SHP77 treated with DMSO at 0.1 percent for 48 hours (cell line): ENCODE measurements at places on chromosomes 11 and 22.

DNA sequence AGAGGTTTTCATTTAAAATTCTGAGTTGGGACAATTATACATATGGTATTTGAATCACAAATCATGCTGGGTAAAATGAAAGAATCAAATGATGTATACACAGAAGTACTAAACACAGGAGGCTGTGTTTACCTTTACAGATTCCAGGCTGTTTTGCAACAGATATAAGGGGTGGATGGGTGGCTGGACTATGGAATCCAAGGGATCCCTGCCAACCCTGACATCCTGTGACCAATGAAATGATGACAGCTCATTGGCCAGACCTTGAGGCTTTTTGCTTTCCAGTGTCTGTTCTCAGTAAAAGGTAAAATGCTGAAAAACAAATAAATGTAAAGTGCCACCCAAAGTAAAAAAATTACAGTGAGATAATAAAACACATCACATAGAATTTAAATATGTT, 3.3 kb upstream of the DDI1 start:
- DNase-seq: no peak

- DNase-seq: no peak
These were observed 6.2 kb downstream of the TBX1 start for GRCh38 chr22:19766511-19767426.

- DNase-seq: peak; percentile 46
These were observed 885.6 kb downstream of the BRD1 start for GRCh38 chr22:48941903-48942575.

DNA sequence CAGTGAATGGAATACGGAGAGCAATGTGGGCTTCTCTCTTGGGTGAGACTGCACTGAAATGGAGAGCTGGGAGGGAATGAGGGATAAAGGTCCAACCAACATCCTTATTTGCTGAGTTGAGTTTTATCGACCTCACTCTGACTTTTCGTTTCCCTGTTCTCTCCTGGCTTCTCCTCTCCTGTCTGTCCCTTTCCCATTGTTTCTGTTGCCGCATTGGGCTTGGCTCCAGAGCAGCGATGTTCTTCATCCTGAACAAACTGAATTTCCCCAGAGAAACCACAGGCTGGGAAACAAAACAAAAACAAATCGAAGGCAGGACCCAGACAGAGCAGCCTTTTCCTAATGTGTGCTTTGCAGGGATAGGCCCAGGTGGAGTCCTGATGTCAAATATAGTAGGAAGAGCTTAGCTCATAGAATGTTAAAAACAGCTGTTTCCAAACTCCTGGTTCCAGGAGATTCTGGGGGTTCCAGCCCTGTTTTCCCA, 30.0 kb downstream of the MOV10L1 start:
- no peak for DNase-seq

DNA sequence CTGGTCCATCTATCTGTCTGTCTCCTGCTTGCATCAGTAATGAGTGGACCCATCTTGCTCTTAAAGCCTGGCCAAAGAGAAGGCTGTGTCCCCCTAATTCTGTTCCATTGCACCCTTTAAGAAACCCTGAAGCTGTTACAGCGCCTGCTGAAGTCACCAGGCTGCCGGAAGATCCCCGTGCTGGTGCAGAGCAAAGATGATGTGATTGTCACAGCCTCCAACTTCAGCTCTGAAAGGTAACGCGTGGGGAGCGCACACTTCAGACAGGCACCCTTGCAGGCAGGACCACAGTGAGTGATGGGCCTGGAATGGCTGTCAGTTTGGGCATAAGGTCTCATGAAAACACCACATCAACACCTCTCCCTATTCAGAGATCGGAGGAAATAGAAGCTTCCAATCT, 18.4 kb downstream of the GTPBP1 start:
- no peak for DNase-seq

DNA sequence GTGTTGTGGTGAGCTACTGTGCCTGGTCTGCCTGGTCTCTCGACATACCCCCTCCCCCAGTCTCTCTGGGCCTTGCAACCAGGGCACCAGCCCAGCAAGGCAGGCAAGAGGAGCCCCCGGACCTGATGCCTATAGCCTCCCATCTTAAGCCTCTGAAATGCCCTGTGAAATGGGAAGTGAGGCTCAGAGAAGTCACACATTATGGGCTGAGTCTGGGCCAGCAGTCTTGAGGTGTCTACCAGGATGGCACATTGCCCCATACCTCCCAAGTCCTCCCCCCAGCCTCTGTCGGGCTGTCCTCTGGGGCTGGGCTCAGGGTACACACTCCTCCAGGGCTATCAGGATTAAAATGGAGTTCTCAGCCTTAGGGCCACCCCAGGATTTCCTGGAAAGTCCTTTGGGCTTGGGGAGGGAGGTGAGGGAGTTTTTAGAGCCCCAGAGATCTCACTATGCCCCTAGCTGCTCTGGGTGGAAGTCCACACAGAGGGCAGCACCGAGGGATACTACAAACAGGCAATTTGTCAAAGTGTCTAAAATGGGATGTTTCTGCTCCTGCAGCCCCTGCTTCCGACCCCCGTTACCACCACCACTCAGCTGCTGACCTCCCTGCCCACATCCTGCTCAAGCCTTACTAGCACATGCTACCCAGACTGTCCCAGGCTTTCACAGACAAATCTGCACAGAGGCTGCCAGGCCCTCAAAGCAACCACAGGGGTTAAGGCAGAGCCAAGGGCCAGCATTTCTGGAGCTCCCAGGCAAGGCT, 3.1 kb upstream of the SH3BP1 start:
- no peak for DNase-seq

DNA sequence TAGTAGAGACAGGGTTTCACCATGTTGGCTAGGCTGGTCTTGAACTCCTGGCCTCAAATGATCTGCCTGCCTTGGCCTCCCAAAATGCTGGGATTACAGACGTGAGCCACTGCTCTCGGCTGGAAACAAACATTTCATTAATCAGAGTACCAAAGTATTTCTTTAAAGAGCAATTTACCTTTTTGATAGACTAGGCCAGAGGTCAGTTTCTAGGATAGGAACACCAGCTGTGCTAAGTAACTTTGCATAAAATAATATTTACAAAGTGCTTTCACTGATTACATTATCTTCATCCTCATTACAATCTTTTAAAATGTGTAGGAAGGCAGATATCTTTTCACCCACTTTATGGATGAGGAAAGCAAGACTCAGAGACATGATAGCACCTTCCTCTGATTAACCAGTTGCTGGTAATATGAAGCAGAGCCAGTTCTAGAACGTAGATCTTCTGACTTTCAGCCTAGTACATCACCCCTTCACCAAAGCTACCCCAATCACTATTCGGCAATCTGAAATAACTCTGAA, 355.2 kb downstream of the SOX6 start:
- DNase-seq: no peak

- no peak for DNase-seq
These were observed 993.7 kb downstream of the OPCML start for GRCh38 chr11:132538642-132539041.

GRCh38 chr11:83836883-83837654, 550.9 kb upstream of the CCDC90B start:
- DNase-seq: peak; percentile 7

DNA sequence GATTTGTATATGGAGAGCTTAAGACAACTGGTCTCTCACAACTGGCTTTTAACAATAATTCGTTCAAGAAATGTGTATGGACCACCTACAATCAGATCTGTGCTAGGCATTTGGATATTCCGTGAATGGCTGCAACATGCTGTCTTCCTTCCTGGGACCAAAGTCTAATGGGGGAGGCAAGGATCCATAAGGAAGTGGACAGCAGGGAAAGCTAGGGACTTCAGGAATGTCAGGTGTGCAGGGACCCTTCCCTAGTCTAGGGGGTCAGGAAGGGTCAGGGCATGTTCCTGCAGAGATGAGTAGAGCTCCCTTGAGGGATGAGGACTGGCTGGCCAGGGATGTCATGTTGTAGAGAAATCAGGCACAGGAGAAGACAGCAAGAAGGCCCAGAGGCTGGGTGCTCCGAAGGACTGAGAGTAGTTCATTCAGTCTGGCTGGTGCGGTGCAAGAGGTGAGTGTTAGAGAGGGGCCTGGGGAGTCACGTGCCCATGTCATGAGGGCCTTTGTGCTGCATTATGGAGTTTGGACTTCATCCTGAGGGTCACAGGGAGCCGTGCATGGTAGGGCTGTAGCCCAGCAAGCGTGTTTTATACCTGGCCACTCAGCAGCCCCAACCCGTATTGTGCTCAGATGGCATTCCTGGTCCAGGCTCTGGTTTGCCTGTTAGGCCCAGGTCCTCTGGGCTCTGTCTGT, 8.5 kb upstream of the NECTIN1 start:
- DNase-seq: no peak

DNA sequence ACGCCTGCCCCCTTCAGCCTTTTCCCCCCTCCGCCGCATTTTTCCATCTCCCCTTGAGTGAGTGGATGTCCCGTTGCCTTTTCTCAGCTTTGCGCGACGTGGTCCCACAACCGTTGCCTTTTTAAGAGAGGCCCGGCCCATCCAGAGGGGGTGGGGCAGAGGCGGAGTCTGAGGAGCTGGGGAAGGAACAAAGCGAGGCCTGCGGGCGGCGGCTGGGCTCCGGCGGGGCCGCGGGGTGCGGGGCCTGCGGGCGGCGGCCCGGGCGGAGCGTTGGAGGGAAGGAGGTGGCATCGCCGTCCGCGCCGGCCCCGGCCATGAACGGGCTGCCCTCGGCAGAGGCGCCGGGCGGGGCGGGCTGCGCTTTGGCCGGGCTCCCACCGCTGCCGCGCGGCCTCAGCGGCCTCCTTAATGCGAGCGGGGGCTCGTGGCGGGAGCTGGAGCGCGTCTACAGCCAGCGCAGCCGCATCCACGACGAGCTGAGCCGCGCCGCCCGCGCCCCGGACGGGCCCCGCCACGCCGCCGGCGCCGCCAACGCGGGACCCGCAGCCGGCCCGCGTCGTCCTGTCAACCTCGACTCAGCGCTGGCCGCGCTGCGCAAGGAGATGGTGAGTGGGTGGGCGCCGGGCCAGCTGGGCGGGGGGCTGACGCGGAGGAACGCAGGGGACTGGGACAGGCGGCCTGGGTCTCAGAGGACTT, at the start of gene FAM89B:
Gene FAM89B (plus strand): TSS at position 183 of the 696 bp plus-strand sequence. CDS start 132 bp downstream, at position 315.
- no peak for DNase-seq

- no peak for DNase-seq
These were observed 358 bp downstream of the OR52H1 start for GRCh38 chr11:5547982-5548381.

GRCh38 chr22:23268139-23268712, 87.9 kb downstream of the BCR start:
- DNase-seq: no peak

DNA sequence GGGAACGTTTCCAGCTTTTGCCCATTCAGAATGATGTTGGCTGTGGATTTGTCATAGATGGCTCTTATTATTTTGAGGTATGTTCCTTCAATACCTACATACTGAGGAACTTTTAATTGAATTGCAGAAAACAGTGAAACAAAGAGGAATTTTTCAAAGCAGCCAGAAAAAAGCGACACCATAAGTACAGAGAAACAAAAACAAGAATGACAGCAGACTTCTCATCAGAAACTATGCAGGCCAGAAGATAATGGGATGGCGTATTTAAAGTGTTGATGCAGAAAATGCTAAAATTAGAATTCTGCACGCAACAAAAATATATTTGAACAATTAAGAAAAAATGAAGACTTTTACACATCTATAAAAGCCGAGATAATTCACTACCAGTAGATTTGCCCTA, 95.4 kb upstream of the TIMP3 start:
- no peak for DNase-seq

DNA sequence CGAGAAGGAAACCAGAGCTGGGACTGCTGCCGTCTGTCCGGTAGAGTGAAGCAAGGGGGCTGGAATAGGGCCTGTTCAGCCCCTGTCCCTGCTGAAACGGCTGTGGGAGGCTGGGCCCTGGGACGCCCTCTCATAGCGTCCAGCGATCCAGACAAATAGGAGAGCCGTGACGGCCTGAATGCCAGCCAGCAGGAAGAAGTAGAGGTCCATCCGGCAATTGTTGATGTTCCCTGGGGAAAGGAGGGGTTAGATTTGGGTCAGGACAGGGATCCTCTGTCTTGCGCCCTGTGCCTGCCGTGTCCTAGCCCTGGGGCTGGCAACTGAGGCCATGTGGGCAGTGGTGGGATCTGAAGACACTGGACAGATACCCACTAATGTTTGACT, 12.9 kb downstream of the TMEM132A start:
- DNase-seq: no peak

- no peak for DNase-seq
These were observed 43.9 kb downstream of the PDHX start for GRCh38 chr11:34960277-34960676.

DNA sequence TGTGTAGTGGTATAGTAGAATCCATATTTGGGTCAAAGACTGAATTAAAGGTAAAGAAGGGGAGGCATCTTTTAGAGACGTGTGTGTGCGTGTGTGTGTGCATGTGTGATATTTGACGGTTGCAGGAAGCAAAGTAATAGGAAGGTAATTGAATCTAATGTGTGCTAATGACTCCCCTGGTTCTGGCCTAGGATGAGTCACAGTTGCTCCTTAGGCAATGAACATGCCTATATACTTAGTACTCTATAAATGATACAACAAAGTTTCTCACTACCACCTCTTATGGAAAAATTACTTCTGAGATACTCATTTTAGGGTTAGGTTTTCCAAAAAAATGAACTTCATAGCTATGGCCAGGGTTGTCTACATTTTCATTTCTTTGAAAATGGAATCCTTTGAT, 409.6 kb downstream of the GUCY1A2 start:
- DNase-seq: no peak

GRCh38 chr11:45193695-45194094, 47.3 kb downstream of the PRDM11 start:
- no peak for DNase-seq

GRCh38 chr22:24230911-24231656, 13.8 kb downstream of the GGT5 start:
- peak; percentile 7 for DNase-seq

DNA sequence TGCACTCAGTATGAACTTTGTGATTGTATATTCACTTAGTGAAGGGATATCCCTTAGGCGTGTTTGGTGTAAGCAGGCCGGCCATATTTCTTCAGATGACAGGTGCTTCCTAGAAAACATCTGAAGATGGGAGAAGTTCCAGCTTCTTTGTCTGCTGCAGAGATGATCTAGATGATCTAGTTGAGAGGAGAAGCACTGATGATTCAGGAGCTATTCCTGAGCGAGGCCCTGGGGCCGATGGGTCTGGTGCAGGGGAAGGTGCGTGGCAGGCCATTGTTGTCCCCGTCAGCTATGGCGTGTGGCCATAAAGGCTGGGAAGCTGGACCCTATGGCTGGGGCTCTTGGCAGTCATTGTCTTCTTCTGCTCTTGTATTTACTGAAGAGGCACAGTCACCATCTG, 14.0 kb downstream of the FAM118A start:
- no peak for DNase-seq

- DNase-seq: no peak
These were observed 43.1 kb downstream of the PITPNB start for GRCh38 chr22:27875951-27876350.

DNA sequence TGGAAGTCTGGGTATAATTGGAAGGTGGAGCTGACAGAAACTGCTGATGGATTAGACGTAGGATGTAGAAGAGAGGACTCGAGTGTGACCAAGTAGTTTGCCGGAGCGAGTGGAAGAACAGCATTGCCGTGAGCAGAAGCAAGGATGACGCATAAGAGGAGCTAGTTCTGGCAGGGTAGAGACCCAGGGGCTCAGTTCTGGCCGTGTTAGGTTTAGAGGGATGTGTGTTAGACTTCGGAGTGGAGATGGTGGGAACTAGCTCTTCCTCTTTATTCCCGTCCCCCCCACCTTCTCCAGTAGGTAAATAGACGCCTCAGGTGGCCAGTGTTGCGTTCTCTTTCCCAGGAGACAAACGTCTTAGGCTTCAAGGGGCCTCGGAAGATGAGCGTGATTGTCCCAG, 19.1 kb downstream of the TUB start:
- DNase-seq: no peak

- DNase-seq: no peak
These were observed 184.1 kb upstream of the SYT13 start for GRCh38 chr11:45470151-45470793.
